ENCODE measurements at places on chromosomes 5 and 9.

GRCh38 chr5:14153932-14154731 is 11.0 kb downstream of the TRIO start:
- DNase-seq = no peak

GRCh38 chr5:125154301-125155110 is 408.1 kb upstream of the ZNF608 start:
- no peak for DNase-seq

- no peak for DNase-seq
Measured at GRCh38 chr5:107104040-107104995, 566.4 kb downstream of the EFNA5 start.

GRCh38 chr5:145917288-145917687 is 19.1 kb upstream of the SH3RF2 start:
- DNase-seq = no peak

- no peak for DNase-seq
Measured at GRCh38 chr5:139275536-139275935, 18.0 kb upstream of the MATR3 start.

GRCh38 chr9:91502913-91503672 is 79.5 kb upstream of the NFIL3 start:
- DNase-seq = no peak

DNA sequence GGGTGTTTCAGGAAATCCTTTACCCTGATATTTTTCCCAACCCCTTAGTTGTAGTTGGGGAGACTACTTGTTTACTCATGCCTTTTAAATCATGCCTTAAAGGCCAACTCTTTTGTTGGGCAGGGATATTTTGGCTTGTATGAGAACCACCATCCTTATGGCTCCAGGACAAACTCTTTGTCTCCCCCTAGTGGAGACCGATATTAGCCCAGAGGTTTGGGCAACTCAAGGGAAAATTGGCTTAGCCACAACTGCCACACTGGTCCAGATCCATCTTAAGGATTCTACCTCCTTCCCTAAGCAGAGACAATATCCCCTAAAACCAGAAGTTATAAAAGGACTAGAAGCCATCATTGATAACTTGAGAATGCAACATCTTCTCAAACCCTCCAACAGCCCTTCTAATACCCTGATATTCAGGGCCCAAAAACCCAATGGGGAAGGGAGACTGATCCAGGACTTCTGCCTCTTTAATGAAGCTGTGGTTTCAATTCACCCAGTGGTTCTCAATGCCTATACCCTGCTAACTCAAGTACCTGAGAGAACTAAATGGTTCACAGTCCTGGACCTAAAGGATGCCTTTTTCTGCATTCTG is 100.9 kb upstream of the HCN1 start:
- DNase-seq = no peak

DNA sequence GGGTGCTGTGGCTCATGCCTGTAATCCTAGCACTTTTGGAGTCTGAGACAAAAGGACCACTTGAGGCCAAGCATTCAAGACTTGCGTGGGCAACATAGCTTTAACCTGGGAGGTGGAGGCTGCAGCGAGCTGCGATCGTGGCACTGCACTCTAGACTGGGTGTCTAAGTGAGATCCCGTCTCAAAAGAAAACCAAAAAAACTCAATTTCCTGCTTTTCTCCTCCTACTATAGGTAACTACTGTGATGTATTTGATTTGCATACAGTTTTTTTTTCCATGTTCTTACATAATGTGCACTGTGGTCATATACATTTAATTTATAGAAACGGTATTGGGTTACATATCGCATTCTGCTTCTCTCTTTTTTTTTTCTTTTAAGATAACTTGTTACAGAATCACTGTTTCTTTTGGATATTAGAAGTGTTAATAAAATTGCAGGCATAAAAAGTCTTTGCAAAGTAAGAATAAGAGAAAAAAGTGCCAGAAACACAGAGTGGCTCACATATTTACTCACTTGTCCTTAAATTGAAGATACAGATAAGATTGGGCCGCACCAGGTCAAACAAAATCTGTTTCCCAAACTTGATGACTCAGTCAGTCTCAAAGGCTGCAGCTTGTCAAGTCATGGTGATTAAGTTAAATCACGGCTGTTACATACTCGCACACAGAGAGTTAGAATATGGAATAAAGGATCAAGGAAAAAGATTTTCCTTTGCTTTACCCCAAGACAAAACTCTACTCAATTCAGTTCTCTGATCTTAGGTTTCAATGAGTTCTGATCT is 2.0 kb upstream of the PTGR1 start:
- DNase-seq = no peak

GRCh38 chr9:101029315-101030085 is 973 bp downstream of the PLPPR1 start:
- DNase-seq = no peak

GRCh38 chr9:125752070-125752628 is 5.0 kb downstream of the PBX3 start:
- no peak for DNase-seq

GRCh38 chr9:131310833-131311554 is 21.5 kb downstream of the PLPP7 start:
- no peak for DNase-seq

DNA sequence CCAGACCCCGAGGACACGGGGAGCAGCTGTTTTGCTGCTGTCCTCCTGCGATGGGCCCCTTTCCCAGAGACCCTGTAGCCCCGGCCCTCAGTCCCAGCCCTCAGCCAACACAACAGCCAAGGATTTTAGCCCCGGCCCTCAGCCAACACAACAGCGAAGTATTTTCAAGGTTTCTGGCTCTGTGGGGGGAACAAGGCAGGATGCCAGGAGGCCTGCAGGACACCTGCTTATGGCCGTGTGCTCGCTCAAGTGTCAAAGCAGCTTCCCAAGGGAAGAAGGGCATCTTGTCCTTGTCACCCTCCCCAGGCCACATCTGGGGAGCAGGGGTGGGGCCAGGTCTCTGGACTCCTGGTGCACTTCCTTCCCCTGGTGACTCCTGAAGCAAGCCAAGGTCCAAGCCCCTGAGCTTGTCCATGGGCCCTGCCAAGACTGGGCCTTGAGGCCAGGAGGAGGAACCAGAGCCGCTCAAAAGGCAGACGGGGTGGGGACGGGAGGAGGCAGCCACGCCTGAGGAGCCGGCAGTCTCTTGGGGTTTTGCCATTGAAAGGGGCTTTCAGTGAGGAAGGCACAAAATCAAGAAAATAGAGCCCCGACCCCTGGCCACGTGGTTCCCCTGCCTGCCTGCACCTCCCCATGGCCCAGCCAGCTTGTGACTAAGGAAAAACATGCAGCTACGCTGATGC is 10.8 kb downstream of the KCNT1 start:
- DNase-seq = no peak

GRCh38 chr5:33608344-33609041 is 167.7 kb downstream of the TARS1 start:
- no peak for DNase-seq

Measured in SIG-M5 (cell line).